ENCODE measurements at places on chromosomes 1 and 21. TPM values are rescaled to one million over a fixed set of nuclear protein-coding genes. Genes with fewer than 3 reads are reported as not detected.

Gene PRR9
- total RNA-seq = not detected

- DNase-seq = no peak
Measured at GRCh38 chr1:156804572-156805243, 11.9 kb downstream of the SH2D2A start.

Gene NR1I3
- total RNA-seq = not detected

Gene SLFNL1
- 0.20 TPM for total RNA-seq

Gene NCDN
- total RNA-seq = 24.5 TPM

Gene RHCE
- total RNA-seq = 0.64 TPM

Gene MMEL1
- 2.7 TPM for total RNA-seq

Gene C1orf141
- total RNA-seq = not detected

DNA sequence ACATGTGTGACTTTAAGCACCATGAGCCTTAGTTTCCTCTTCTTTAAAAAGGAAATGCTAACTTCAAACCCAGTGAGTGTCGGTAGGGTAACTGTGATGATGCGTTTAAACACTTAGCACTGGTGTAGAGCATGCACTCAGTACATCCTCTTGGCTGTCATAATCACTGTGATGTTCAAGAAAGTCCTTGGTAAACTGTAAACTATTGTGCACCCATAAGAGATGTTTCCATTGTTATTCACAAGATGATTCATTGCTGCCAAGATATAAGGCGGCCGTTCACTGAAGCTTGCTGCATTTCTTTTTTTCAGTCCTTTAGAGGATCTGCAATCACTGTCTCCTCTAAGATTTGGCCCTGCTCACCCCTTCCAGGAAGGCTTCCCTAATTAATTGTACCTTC is 61.8 kb upstream of the DAB1 start:
- no peak for DNase-seq

GRCh38 chr1:231301990-231302389 is 35.7 kb downstream of the EXOC8 start:
- DNase-seq = no peak

Gene IPO9
- total RNA-seq = 80.6 TPM

- DNase-seq = peak; percentile 71
Measured at GRCh38 chr1:224565186-224565585, 50.9 kb upstream of the CNIH3 start.

DNA sequence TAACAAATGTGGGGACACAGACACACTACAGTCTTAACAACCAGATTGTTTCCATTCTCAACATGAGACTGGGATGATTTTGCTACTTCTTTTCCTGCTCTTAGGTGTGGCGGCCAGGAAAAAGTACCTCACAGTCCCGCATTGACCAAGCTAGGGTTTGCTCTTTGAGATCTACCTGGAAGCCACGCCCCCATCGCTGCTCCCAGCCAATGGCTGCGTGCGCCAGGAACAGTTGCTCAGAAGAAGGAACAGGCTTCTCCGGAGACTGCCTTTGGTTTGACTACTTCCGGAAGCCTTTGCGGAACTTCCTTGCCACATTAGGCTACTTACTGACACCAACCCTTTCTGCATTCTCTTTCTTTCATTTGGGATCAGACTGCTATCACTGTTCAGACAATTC is 44.2 kb upstream of the PLD5 start:
- no peak for DNase-seq

Gene FLG2
- total RNA-seq = not detected

Gene ADAM15
- total RNA-seq = 149 TPM

Gene ASTN1
- total RNA-seq = 0.42 TPM

GRCh38 chr21:42538479-42539275 is 25.0 kb downstream of the SLC37A1 start:
- no peak for DNase-seq

GRCh38 chr1:9265037-9265436 is 27.7 kb upstream of the SPSB1 start:
- DNase-seq = no peak

GRCh38 chr1:234311414-234311813 is 61.8 kb upstream of the COA6 start:
- DNase-seq = no peak

GRCh38 chr1:15066191-15066590 is 87.4 kb upstream of the TMEM51 start:
- DNase-seq = no peak

GRCh38 chr1:70465911-70466310 is 54.8 kb downstream of the CTH start:
- no peak for DNase-seq

- no peak for DNase-seq
Measured at GRCh38 chr1:66580081-66580480, 46.1 kb downstream of the SGIP1 start.

GRCh38 chr21:38905752-38906151 is 100.0 kb downstream of the ETS2 start:
- DNase-seq = no peak

Gene SIM2
- 23.9 TPM for total RNA-seq

DNA sequence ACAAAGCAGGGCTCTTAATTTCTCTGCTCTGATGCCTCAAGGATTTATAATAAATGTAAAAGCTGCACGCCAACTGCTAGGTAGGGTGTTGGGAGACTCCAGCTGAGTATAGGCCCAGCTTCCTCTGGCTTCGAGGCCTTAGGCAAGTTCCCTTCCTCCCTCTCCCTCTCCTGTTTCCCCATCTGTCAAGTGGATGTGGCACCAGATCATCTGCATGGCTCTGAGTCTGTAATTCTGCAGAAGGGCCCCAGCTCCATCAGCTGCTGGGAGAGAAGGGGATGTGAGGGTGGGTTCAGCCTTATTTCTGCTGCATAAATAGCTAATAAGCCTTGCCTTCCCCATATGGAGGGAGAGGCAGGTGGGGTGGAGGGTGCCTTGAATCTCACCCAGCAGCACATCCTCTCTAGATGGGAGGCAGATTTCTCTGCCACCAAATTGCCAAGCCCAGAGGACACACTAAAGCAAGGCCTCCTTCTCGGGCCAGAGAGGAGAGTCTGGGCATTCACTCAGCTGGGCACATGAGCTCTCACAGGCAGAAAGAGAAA is 3.8 kb downstream of the TRIM62 start:
- DNase-seq = no peak

Gene BGLAP
- 1.4 TPM for total RNA-seq

- DNase-seq = no peak
Measured at GRCh38 chr1:236416165-236416564, 22.1 kb downstream of the EDARADD start.

GRCh38 chr1:113027007-113027406 is 46.0 kb upstream of the LRIG2 start:
- DNase-seq = no peak

Gene SESN2
- 36.8 TPM for total RNA-seq

Gene PDZK1IP1
- total RNA-seq = not detected

DNA sequence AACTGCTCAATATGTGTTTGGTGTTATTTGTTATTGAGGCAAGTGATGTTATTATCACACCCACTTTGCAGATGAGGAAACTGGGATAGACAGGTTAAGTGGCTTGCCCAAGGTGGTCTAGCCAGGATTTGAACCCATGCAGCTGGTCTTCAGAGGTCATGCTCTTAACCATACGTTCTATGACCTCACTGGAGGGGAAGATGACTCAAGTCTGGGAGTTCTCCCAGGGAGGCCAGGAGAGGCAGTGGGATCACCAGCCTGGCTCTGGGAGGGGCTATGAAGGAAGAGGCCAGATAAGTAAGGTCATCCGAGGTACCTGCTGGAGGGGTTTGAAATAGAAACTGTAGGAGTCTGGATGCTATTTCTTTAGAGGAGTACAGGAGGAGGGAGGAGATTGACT is 95.3 kb downstream of the NAV1 start:
- no peak for DNase-seq

GRCh38 chr1:192786576-192786975 is 22.3 kb upstream of the RGS2 start:
- no peak for DNase-seq

GRCh38 chr1:223750730-223751570 is 38.6 kb downstream of the CAPN2 start:
- DNase-seq = no peak

GRCh38 chr1:158002022-158002630 is 8.7 kb downstream of the KIRREL1 start:
- DNase-seq = no peak

DNA sequence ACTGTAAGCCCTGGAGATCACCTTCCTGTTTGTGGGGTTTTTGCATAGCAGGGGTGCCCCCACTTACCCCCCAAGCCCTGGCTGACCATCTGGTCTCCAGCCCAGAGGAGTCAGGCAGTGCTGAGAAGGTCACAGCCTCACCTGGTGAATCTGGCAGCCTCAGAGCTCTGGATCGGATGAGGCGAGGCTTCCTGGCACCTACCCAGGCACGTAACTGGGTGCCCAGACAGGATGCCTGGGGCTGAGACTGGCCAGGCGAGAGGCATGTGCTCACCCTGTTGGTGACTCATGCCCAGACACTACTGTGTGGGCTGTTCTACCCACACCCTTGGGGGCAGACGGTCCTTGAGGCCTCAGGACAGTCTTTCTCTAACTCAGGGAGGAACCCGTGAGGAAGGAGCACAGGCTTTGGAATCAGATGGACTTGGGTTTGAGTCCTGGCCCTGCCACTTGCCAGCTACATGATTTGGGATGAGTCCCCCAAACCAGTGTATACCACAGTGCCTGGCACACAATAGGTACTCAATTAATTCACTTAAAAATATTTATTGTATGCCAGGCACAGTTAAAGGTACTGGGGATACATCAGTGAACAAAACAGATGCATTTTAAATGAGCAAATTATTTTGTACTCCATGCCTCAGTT is 15.1 kb upstream of the PADI3 start:
- peak; percentile 92 for DNase-seq

- no peak for DNase-seq
Measured at GRCh38 chr1:58440696-58441095, 105.8 kb downstream of the OMA1 start.

DNA sequence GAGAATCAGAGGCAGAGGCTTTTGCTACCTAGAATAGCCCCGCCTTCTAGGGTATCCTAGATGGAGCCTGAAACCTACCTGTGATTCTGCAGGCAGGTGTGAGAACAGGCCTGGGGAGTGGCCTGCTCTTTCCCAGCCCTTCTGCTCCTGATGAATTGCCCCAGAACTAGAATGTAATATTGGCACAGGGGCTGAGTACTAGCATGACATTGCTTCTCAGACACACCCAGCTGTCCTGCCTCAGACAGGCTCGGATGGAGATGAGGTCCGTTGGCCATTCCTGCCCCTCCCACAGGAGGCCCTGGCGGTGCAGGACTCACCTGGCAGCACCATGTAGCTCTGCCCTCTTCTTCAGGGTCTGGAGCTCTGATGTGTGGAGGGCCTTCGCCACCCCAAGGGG is 237.6 kb downstream of the GRIK3 start:
- DNase-seq = no peak

- DNase-seq = no peak
Measured at GRCh38 chr1:84492726-84493125, 13.5 kb upstream of the SPATA1 start.

Gene CD34
- 0.07 TPM for total RNA-seq

Gene SOX13
- 35.6 TPM for total RNA-seq

GRCh38 chr1:229305392-229305791 is 34.5 kb downstream of the RAB4A start:
- no peak for DNase-seq

Gene S100A9
- total RNA-seq = 0.59 TPM

- DNase-seq = no peak
Measured at GRCh38 chr1:55214934-55215193, 300 bp downstream of the USP24 start.

GRCh38 chr21:33401630-33401992 is 1.6 kb upstream of the IFNGR2 start:
- DNase-seq = no peak

GRCh38 chr1:83918688-83919285 is 80.1 kb downstream of the TTLL7 start:
- DNase-seq = no peak

- DNase-seq = peak; percentile 73
Measured at GRCh38 chr21:41766883-41767605, at the start of gene RIPK4. RIPK4 (minus strand) TSS chr21:41767052; CDS start chr21:41767041, 11 bp downstream.

- no peak for DNase-seq
Measured at GRCh38 chr1:91742848-91743292, 143.1 kb downstream of the TGFBR3 start.

Gene LPAR3
- total RNA-seq = 27.2 TPM

DNA sequence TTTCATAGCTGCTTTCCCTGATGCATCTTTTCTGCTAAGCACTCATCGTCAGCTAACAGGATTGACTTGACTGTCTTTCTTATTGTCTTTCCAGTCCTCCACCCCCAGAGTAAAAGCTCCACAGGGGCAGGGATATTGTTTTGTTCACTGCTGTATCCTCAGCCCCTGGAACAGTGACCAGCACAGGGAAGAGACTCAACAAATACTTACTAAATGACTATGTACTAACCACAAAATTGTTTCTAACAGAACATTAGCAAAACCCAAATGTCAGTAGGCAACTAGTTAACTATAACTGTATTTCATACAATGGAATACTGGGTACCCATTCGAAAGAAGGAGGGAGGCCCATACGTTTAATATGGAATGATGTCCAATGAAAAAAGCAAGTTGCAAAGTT is 53.0 kb downstream of the BCAR3 start:
- no peak for DNase-seq

DNA sequence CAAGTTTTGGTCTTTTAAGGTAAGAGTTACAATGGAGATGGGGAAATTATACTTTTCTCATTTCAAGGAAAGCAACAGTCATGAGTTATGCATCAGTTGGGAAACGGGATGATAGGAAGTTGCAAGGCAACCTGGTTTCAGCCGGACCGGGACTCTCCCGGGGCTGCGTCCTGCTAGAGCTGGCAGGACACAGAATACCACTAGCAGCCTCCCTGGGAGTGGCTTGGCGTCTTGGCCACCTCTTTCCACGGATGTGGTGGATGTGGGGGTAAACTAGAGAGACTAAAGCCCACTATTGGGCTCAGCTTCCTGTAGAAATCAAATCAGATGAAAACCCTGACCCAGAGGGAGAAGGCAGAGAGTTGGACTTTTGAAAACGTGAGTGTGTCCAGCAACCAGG is 71.9 kb downstream of the ADARB1 start:
- no peak for DNase-seq

Data from HCT116 (cell line).